ENCODE measurements at places on chromosomes 7 and 10.

- DNase-seq = no peak
Observed at GRCh38 chr10:110113670-110114337, 93.6 kb upstream of the MXI1 start.

DNA sequence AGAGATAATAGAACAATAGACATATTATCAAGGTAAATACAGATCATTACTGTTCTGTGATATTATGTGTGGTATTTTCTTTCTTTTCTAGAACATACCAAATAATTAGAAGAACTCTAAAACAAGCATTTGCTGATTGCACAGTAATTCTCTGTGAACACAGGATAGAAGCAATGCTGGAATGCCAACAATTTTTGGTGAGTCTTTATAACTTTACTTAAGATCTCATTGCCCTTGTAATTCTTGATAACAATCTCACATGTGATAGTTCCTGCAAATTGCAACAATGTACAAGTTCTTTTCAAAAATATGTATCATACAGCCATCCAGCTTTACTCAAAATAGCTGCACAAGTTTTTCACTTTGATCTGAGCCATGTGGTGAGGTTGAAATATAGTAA is 185.5 kb downstream of the CFTR start:
- no peak for DNase-seq

DNA sequence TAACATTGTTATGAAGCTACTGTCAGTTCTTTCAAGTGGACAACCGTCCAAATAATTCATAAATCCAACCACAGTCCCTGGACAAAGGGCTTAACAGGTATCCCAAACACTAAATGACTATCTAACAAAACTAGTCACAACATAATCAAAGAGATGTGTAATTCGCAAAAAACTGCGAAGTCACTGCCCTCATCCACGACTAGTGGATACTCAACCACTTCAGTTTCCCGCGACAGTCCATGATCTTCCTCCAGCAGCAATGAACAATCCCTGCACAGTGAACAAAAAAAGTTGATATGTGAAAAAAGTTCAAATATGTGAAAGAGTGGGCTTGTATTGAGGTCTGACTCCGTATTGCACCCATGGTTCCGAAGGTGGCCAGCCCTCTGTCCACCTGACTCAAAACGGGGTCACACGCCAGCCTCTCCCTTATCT is 287 bp downstream of the DCLRE1A start:
- peak; percentile 87 for DNase-seq

DNA sequence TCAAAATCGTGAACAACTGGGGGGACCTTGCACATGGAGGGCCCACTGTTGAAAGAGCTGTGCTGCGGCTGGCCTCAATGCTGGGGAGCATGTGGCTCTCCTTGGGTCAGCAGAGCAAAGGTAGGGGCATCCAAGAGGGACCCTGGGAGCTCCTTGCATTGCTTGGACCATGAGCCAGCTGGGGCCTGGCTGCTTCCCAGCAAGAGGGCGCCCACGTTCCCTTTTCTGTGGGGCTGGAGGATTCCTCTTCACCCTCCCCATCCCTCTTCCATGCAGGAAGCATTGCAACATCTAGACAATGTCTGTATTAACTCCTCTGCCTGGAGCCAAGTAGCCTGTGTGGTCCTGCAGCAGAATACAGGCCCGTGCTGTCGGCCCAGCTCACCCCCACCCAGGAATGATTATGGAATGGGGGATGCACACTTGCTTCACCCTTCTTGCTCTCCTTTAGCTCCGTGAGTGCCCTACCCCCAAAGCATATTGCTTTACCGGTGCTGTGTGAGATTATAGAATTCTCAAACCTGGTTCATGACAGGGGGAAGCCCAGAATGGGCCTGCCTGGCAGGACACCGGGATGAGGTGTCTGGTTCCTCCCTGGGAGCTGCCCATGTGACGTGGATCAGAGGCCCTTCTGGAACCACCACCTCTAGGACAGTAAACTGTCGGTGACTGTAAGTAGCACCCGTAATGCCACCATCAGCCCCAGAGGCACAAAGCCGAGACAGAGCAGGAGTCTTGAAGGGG is 61.9 kb downstream of the SYPL1 start:
- DNase-seq = peak; percentile 1

- DNase-seq = no peak
Observed at GRCh38 chr7:72023926-72024325, 388.2 kb downstream of the CALN1 start.

DNA sequence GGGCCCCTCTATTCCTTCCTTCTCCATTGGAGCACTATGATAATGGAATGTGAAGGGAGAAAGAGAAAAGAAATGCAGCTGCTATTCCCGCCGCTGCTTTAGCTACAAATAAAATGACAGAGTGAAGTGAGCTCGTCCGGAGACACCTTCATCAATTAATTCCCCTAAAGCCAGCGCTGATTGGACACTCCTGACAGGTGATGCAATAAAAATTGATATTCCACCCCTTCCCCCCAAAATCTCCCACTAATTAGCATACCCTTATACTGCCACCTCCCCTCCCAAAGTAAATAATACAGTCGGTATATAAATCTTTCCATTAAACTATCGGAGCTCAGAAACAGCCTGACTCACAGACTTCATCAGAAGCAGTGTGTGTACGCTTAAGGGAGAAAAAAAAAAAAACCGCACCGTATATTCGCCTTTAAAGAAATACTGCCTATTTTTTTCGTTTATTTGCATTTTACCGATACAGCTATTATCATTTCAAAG is 7.3 kb downstream of the SKIDA1 start:
- peak; percentile 47 for DNase-seq

DNA sequence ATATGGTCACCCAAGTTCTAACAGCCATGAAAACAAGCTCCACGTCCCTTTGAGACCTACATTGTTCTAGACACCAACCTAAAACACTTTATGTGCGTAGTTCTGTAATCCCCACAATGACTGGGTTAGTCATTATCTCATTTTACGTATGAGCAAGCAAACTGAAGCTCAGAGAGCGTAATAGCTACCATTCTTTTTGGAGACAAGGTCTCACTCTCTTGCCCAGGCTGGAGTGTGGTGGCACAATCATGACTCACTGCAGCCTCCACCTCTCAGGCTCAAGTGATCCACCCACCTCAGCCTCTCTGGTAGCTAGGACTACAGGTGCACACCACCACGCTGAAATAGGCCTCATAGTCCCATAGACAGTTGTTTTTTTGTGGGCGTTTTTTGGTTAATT is 10.5 kb downstream of the DAGLB start:
- no peak for DNase-seq

DNA sequence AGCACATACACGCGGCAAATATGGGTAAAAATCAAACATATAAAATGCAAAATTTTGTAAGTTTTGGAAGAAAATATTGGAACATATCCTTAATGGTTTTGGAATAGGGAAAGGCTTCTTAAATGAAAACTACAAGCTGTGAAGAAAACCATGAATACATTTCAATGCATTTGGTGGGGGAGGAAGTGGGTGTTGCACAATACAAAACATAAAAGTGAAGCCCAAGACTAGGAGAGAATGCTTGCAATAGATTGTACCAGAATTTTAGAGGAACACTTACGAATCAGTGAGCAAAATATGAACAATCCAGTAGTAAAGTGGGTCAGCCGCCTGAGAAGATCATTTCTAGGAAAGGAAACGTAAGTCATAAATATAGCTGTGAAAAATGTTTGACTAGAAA is 322.6 kb upstream of the MKI67 start:
- no peak for DNase-seq

GRCh38 chr7:4878336-4879335 is 4.9 kb downstream of the RADIL start:
- no peak for DNase-seq

DNA sequence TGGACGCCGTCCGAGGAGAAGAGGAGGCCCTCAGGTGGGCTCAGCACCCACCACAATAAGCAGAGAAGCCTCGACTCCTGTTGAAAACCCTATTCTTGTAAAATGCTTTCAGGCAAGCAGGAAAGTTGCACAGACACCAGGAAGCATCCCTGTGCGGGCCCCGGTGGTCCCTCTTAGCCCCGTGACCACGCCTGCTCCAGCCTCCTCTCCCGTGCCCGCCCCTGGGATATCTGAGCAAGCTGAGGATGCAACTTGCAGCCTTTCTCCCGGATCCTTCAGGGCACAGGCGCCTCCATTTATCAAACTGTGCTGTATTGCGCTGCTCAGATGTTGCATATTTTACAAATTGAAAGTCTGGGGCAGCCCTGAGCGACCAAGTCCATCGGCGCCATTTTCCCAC is 72.7 kb downstream of the CFAP46 start:
- no peak for DNase-seq

GRCh38 chr7:8384901-8385300 is 48.5 kb upstream of the NXPH1 start:
- no peak for DNase-seq

DNA sequence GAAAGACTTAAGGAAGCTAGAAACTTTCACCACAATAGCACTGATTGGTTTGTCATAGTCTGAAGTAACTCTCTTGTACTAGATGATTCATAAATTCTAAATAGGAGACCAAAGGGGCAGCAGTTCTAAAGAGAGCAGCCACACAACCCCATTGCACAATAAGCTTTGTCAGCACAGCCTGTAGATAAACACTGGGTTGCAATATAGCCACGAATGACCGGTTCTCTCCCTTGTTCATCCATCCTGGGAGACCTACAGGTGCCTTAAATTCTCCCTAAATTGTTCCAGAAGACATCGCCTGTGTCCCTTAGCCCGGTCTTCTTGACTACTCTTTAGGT is 167.0 kb downstream of the SNX13 start:
- DNase-seq = peak; percentile 59

DNA sequence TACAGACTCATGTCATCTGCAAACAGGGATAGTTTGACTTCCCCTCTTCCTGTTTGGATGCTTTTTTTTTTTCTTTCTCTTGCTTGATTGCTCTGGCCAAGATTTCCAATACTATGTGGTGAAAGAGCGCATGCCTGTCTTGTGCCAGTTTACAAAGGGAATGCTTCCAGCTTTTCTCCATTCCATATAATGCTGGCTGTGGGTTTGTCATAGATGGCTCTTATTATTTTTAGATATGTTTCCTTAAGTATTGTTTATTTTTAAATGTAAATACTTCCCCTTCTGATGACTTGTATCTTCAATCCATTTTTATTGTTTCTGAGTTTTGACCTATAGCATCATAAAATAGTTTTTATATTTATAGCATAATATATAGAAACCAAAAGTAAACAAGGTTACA is 17.9 kb downstream of the FAM237B start:
- no peak for DNase-seq

DNA sequence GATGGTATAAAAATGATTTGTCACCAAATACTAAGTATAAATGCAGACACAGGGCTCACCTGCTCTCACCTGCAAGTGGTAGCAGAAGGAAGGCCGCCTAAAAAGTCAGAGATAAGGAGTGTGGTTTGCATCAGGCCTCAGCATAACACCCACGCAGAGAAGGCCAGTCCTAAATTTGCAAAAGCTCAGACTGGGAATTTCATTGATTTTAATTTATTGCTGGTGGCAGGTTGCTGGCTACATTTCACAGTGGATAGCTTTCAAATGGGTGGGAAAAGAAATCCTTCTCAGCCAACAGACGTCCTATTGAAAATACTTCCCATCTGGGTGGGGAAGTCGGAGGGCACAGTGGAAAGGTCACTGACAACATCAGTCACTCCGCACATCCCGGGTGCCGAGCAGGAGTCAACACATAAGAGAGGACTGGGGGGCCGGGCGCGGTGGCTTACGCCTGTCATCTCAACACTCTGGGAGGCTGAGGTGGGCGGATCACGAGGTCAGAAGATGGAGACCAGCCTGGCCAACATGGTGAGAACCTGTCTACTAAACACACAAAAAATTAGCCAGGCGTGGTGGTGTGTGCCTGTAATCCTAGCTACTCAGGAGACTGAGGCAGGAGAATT is 561.8 kb upstream of the MKI67 start:
- DNase-seq = no peak

DNA sequence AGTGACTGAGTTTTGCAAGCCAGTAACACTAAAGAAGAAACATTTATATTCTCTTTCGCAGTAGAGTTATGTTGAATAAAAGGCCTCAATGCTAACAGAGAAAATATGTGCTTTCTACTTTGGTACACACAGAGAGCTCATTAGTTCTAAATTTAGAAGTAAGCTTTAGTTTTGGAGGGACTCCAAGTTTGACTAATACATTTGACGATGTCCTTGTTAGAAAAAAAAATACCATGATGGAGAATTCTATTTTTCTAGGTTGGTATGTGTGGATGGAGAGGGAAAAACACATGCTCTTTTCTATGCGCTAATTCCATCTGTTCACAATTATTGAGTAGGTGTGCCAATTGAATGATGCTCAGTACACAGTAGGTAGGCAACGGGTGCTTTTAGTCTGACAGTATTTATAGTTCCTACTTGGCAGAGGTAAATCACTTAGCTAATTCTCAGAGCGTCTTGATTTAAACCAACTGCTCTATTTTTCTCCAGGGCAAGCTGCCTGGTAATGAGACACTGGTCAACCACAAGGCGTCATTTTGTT is 327.2 kb upstream of the AKR1E2 start:
- DNase-seq = no peak

DNA sequence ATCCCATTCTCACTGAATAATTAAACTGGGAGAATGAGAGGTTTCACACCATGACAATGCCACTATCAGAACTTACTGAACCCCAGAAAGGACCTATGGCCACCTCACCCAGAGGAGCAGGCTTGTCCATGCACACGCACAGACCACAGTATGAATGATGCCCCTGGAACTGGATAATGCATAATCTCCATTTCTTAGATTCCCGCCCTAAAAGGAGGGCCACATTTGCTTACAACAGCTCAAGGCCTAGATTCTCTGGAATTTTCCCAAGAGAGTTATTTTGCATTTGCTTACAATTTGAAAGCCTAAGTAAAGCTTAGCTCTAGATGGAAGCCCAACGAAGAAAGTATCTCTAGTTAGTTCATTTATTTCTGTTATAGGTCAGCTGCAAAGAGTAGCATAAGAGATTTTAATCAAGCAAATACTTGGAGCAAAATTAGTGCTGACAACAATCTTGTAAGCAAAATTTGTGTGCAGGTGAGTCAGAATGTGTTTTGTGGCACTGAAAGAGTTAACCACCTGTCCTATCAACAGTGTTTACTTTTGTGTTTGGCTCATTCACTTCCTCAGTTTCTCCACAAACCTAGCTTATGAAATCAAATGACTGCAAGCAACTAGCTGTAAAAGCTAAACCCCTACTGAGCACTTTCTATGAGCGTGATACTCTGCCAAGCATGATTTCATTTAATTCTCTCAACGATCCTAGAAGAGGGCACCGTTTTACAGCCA is 32.1 kb downstream of the ELMO1 start:
- peak; percentile 57 for DNase-seq

Data from OCI-M1 (cell line).